Naive thymus-derived CD8-positive, alpha-beta T cell (primary cell): ENCODE measurements at places on chromosomes 12 and 14.

DNA sequence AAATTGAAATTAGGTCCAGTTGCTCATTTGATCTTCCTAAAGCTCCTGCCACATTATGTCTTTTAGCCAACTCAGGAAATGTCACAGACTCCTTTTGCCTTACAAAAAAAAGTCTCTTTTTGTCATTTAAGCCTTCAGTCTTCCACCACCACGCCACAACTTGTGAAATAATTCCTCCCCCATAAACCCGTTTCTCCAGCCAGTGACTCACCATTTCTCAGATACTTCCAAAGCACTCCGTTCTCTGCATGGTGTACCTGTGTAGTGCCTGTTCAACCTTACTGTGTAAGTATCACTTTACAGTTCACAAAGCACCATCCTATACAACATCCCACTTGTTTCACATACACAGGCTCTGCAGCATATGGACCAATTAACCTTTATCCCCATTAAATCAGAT, 139.5 kb upstream of the AEBP2 start:
- no peak for DNase-seq

GRCh38 chr14:71650187-71650755, 282.0 kb upstream of the RGS6 start:
- DNase-seq = no peak

DNA sequence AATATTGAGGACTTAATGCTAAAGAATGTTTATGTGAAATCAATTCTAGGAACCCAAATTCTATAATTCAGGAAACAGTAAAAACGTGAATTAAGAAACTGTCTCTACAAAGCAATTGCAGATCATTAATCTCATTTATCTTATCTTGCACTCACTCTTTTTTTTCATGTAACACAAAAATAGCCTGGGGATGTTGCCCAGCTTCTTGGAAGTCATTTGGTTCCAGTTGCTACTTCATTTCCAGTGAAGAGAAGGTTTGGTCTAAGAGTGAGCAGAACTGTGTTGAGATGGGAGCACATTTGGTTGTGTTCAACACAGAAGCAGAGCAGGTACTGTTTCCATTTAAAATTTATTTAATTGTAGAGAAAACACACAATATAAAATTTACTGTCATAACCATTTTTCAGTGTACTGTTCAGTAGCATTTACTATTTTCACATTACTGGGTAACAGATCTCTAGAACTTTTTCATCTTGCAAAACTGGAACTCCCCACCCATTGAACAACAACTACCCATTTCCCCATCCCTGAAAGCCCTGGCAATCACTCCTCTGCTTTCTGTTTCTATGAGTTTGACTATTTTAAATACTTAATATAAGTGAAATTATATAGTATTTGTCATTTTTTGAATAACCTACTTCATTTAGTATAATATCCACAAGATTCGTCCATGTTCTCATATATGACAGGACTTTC, 9.7 kb downstream of the CLEC6A start:
- DNase-seq = no peak

GRCh38 chr12:96218989-96219678, 25.0 kb downstream of the ELK3 start:
- no peak for DNase-seq

DNA sequence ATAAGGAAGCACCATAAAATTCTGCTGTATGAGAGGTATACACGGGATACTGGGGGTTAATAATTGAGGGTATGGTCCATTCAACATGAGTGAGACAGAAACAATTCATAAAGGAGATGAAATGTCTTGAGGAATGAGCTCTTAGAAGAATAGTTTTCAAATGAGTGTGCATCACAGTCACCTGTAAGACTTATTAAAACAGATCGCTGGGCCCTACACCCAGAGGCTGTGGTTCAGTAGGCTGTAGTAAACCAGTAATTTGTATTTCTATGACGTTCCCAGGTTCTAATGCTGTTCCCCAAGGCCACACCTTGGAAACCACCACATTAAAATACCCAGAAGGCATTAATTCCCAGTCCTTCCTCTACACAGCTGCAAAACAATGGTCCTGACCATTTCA, 49.6 kb downstream of the CAND1 start:
- DNase-seq = no peak

DNA sequence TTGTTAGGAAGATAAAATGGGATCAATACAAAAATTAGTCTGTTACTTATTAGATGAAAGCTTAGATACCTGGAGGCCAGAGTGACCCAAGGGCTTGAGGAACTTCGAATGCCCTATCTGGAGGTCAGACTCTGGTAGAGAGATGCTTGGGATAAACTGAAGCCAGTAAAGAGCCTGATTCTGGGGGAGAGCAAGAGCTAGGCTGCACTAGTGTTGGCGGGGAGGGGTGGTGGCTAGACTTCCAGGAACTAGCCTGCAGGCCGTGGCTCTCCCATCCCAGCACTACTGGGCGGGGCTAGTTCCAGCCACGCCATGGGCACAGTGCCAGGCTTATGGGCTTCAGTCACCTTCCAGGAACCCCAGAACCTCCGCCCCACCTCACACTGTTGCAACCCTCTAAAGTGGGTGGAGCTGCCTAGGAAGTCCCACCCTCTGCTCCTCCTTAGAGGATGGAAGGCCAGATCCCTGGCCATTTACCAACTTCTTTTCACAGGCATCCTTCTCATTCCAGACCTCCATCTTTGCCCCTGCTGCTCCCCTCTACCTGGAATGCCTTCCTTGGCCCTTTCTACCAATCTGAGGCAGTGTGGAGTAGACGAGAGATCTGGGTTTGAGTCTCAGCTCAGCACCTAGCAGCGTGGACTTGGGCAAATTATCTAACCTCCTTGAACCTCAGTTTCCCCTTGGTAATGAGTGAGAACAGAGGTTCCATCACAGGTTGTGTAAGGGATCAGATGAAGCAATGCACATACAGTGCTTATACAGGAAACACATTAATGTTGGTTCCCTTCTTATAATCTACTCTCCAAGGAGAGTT, 6.3 kb upstream of the NFE2 start:
- no peak for DNase-seq
